ENCODE measurements at places on chromosomes 11 and 22.

DNA sequence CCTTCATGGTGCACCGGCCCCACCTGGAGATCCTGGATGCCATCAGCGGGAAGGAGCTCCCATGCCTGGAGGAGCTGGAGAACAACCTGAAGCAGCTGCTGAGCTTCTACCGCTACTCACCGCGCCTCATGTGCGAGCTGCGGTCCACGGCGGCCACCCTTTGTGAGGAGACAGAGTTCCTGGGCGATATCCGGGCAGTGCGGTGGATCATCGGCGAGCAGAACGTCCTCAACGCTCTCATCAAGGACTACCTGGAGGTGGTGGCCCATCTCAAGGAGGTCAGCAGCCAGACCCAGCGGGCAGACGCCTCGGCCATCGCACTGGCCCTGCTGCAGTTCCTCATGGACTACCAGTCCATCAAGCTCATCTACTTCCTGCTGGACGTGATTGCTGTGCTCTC is 59.2 kb downstream of the SYT13 start:
- no peak for DNase-seq

DNA sequence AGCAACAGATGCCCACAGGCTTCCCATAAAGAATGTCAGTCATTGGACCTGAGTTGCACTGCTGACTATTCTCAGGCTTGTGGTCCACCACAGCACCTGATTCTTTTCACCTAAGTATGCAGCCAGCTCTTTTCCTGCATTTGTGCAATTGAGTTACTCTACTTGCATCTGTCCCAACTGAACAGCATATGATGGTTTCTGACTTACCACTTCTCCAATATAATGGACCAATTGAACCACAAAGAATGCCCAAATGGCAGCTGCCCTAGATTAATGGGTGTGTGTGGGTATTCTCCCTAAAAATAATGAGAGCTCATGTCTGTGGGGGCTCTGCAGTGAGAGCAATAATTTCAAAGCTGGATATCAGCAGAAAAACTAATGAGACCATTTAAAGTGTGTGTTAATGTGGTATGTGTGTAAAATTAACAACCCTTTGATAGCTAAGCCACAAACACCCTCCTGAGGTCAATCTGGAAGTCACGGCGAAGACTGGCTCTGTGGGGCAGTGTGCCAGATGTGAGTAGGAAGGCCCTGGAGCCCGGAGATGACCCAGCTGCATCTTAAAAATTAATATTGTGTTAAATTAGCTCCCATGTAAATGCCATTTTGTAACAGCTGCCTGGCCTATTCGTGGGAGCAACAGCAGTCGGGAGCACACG is 43.8 kb downstream of the SC5D start:
- no peak for DNase-seq

- peak; percentile 86 for DNase-seq
Measured at GRCh38 chr11:73647459-73648100, 1.2 kb downstream of the PLEKHB1 start.

DNA sequence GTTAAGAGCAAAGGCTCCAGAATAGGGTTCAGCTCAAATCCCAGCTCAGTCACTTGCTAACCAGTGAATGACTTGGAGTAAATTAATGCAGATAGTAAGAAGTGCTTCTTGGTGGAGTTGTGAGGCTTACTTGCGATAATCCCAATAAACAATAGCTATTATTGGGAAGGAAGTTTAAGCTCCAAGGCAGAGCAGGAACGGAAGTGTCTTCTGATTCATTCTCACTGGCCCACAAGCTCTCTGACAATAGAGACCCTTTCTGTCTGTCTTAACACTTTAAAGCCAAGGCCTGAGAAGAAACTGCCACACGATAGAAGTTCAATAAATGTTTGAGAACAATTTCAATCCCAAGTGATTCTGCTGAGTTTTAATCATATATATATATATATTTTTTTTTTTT is 155.4 kb downstream of the DBX1 start:
- no peak for DNase-seq

- no peak for DNase-seq
Measured at GRCh38 chr11:77141034-77141433, 13.0 kb downstream of the MYO7A start.

GRCh38 chr11:31768749-31769640 is 42.1 kb downstream of the PAX6 start:
- no peak for DNase-seq

DNA sequence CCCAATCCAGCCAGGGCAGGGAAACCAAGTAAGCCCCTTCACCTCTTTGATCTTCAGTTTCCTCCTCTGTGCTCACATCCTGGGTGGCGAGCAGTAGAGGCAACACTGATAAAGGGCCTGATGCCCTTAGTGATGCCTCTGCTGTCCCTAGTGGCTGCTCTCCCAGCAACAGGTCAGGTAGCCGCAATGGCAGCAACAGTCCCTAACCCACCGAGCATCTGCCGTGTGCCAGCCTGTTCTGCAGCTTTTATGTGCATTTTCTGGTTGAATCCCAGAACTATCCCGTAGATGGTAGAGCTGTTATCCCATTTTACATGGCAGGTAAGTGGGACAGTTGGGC is 5.2 kb downstream of the SCYL1 start:
- DNase-seq: no peak

GRCh38 chr11:68164437-68164836 is 43.2 kb upstream of the CHKA start:
- no peak for DNase-seq

- DNase-seq: no peak
Measured at GRCh38 chr11:66967670-66968425, 7.3 kb upstream of the C11orf86 start.

- no peak for DNase-seq
Measured at GRCh38 chr11:96126917-96127595, 203.1 kb upstream of the MTMR2 start.

DNA sequence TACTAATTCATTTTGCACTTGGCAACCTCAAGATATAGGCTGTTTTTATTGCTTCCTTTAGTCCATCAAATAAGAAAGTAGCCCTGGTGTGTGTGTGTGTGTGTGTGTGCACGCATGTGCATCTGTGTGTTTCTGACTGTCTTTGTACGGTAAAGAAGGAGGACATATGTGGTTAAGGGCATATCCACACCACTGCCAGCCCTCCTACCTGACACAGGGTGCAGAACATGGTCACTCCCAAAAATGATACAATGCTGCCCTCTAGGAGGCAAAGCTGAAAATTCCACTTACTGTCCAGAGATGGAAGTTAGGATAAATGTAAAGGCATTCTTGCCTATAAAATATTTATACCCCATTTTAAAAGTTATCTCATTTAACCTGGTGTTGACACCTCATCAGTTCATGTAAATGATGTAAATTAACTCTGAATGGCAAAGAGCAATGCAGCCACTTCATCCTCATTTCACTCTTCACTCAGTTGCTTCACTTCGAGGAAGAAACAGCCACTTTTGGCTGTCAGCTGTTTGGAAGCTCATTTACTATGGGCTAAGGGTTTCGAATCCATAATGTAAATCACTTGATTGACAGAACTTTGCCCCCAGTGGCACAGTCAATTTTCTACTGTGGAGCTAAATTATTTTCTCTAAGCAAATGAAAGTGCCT is 83.1 kb upstream of the MTNR1B start:
- no peak for DNase-seq

GRCh38 chr22:28231441-28231840 is 312.4 kb upstream of the PITPNB start:
- no peak for DNase-seq

GRCh38 chr11:77090046-77090372 is 12.6 kb upstream of the OMP start:
- DNase-seq: no peak

DNA sequence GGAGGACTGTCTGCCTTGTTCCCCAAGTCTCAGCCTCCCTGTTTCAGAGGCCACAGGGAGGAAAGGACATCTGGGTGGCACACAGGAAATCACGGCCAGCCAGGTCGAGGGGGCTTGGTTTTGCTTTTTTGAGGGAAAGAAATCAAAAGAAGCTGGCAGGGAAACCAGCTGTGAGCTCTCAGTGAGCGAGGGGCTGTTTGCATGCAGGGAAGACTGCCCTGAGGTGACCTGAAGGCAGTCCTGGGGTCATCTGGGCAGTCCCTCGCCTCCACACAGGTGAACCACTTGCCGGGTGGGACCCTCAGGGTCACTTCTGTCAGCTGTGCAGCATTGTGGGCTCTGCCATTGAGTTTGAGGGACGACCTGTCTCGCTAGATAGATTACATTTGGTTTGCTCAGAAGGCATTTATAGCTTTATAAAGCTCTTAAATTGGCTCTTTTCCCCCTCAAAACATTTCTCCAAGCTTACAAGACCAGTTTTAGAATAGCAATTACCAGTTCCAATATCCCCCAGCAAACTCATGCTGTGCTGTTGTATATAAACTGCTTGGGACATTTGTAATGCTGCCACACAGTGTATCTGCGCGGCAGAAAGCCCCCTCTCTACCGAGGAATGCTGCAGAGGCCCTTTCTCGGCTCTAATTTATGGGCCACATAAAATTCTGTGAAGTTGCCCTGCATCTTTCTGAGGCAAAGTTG is 28.3 kb downstream of the PKNOX2 start:
- no peak for DNase-seq

- DNase-seq: no peak
Measured at GRCh38 chr22:42315392-42315756, 44.9 kb upstream of the TCF20 start.

- DNase-seq: no peak
Measured at GRCh38 chr22:43110927-43111623, 525 bp downstream of the BIK start.

GRCh38 chr11:113729456-113729855 is 23.3 kb upstream of the TMPRSS5 start:
- no peak for DNase-seq

DNA sequence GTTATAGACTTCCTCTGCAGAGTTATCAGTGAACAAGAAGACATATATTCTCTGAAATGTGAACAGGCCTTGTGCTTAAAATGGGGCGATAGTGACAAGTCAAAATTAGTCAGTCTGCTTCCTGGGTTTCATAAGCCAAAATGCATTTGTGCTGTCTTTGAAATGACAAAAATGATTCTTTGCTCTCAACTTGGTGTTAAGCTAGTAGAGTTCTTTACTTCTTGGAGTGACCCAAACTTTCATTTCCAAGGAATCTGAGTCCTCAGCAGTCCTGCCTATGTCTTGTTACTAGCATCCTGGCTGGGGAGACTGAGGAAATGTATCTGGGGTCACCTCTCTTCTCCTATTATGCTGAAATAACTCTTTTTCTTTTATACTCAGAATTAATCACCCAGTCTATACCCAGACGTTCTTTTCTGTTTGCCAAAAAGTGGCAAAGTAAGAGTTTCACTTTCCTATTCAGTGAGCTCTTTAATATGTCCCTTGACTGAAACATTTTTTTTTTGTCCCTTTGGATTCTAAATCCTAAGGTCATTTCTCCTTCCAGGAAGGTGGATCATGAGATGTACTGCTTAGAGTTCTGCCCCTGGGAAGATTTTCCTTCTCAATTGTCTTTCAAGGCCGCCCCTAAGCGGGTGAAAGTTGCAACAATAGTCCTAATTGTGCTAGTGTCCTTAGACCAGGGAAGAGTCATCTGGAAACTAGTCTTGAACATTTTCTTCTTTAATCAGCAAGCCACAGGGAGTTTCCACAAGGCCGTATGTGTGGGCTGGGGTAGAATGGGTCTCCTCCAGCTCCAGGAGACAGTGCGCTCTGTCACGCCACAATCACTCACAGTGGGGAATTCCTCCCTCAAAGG is 53.0 kb upstream of the RDX start:
- no peak for DNase-seq

DNA sequence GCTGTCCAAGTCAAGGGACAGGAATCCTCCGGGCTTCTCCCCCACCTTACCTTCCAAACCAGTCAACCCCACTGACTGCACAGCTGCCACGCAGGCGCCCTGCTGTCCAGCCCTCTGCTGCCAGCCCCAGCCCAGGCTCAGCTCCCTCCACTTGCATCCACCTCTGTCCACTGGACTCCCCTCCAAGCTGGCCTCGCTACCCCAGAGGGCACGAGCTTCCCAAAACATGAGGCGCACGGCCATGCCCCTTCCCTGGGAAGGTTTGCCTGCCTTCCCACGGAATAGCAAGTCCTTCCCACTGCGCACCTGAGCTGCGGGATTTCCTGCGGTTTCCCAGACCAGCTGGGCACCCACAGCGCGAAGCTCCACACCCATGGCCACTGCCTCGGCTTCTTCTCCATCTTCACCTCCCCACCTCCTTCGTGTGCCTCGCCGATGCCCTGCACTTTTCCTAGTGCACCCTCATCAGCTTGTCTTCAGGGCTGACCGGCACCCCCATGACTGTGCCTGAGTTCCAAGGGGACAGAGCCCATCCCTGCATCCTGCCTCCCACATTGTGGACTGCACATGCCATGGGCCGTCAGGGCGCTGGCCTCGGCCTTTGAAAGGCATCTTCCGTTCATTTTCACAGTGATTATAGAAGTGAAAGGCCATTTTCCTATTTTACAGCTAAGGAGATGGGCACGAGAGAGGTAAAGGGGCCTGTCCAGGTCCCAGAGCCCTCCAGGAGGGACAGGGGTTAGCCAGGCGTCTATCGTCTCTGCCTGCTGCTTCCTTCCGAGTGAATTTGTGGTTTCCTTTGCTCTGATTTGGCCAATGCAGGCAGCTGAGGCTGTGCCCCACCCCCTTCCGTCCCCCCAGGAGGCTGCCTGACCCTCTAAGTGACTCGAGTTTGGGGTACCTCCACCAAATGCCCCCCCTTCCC is 16.4 kb downstream of the IFITM10 start:
- DNase-seq: no peak

DNA sequence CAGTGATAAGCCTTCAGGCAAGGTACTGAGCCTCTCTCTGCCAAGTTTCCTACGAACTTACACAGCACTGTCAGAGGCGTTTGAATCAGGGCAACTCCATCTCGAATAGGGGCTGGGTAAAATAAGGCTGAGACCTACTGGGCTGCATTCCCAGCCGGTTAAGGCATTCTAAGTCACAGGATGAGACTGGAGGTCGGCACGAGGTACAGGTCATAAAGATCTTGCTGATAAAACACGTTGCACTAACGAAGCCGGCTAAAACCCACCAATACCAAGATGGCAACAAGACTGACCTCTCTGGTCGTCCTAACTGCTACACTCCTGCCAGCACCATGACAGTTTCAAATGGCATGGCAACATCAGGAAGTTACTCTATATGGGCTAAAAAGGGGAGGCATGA is 20.4 kb upstream of the POGLUT3 start:
- no peak for DNase-seq

DNA sequence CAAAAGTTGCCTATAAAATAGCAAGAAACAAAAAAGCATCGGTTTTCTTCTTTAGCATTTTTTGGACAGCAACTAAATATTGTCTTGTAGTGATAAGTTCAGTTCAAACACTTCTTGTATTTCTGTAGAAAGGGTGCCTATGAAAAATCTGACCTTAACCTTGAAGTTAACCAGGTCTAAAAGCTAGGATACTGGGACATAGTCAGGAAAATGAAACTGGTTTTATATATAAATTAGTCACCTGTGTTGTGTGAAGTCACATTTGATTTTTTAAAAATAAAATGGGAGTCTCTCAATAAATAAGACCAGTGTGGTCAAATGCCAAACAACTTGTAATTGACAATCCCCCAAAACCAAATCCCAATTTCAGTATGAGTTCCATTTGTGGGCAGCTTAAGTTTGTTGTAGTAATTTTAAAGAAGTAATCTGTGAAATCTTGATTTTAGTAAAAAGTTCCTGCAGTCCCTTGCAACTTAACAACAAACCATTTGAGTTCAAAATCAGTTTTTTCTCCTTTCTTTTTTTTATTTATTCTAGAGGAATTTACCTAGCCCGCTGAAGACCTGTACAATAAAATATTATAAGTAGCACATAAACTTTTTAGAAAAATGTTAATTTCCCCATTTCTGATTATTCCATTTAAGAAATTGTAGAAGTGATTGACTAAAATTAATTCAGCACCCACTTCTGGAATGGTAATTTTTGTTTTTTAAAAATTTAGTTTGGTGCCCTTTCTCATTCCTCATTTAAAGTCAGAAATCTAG is 84.5 kb upstream of the PPARA start:
- no peak for DNase-seq

All from stimulated activated CD4-positive, alpha-beta T cell treated with anti-CD3 and anti-CD28 coated beads, Interleukin-1b, Interleukin-23, amount 100 ng/mL, for 1 hour (primary cell).